ENCODE measurements at places on chromosomes 4 and X. TPM values are rescaled to one million over a fixed set of nuclear protein-coding genes. Genes with fewer than 3 reads are reported as not detected.

The VCX3B gene
- not detected for total RNA-seq

The SRPX gene
- total RNA-seq = 82.4 TPM

The FHDC1 gene
- 3.1 TPM for total RNA-seq

The WDR1 gene
- total RNA-seq = 169 TPM

The IBSP gene
- total RNA-seq = not detected

The ZNF280C gene
- 8.5 TPM for total RNA-seq

The KDR gene
- 104 TPM for total RNA-seq

The RTL3 gene
- not detected for total RNA-seq

The ADGRG4 gene
- total RNA-seq = 0.08 TPM

The LDOC1 gene
- total RNA-seq = 11.8 TPM

The ENAM gene
- total RNA-seq = 4.4 TPM

The FGFBP1 gene
- total RNA-seq = 2.2 TPM

The GAGE13 gene
- total RNA-seq = not detected

The PRR32 gene
- not detected for total RNA-seq

The PDZD4 gene
- total RNA-seq = 1.6 TPM

The SERTM2 gene
- total RNA-seq = 2.9 TPM

The NUDT10 gene
- 5.3 TPM for total RNA-seq

The USP26 gene
- not detected for total RNA-seq

The PLP2 gene
- total RNA-seq = 34.9 TPM

The AGA gene
- 24.8 TPM for total RNA-seq

The HTN1 gene
- not detected for total RNA-seq

The TLR3 gene
- 1.8 TPM for total RNA-seq

The PITX2 gene
- 99.2 TPM for total RNA-seq

The FMR1NB gene
- total RNA-seq = not detected

The SPANXB1 gene
- not detected for total RNA-seq

The HMGN5 gene
- total RNA-seq = 1.5 TPM

The ATP5ME gene
- total RNA-seq = 83.8 TPM

The MID1IP1 gene
- 78.8 TPM for total RNA-seq

The SMIM10L2A gene
- total RNA-seq = 7.0 TPM

The BCLAF3 gene
- 8.1 TPM for total RNA-seq

The GSX2 gene
- not detected for total RNA-seq

The UGT2B7 gene
- total RNA-seq = 114 TPM

The FGFBP2 gene
- total RNA-seq = 5.2 TPM

The DYNLT3 gene
- total RNA-seq = 42.8 TPM

The HSFX2 gene
- not detected for total RNA-seq

The MID1 gene
- total RNA-seq = 23.0 TPM

The SSX3 gene
- not detected for total RNA-seq

The TKTL2 gene
- total RNA-seq = not detected

The TRIML2 gene
- 0.23 TPM for total RNA-seq

The TSPAN7 gene
- total RNA-seq = 12.3 TPM

The DDIT4L gene
- total RNA-seq = 4.4 TPM

The NDP gene
- 16.1 TPM for total RNA-seq

The ABRAXAS1 gene
- total RNA-seq = 16.0 TPM

The PCDH18 gene
- total RNA-seq = 70.9 TPM

The ARL9 gene
- not detected for total RNA-seq

The AFP gene
- total RNA-seq = 23,697 TPM

The NRK gene
- 9.1 TPM for total RNA-seq

The ABLIM2 gene
- 0.68 TPM for total RNA-seq

The CT45A1 gene
- not detected for total RNA-seq

The WDR17 gene
- 1.1 TPM for total RNA-seq

The HTR2C gene
- 0.04 TPM for total RNA-seq

The SHROOM4 gene
- total RNA-seq = 7.1 TPM
